ENCODE measurements at places on chromosomes 5 and 9. TPM values are rescaled to one million over a fixed set of nuclear protein-coding genes. Genes with fewer than 3 reads are reported as not detected.

IL31RA gene
- 0.37 TPM for total RNA-seq

SPATA31A3 gene
- not detected for total RNA-seq

SH2D3C gene
- total RNA-seq = 0.37 TPM

OBP2B gene
- total RNA-seq = not detected

Data from subcutaneous preadipocyte (primary cell).